ENCODE measurements at places on chromosomes 6 and 20.

- no peak for DNase-seq
Measured at GRCh38 chr6:159989492-159990480, 20.9 kb downstream of the IGF2R start.

DNA sequence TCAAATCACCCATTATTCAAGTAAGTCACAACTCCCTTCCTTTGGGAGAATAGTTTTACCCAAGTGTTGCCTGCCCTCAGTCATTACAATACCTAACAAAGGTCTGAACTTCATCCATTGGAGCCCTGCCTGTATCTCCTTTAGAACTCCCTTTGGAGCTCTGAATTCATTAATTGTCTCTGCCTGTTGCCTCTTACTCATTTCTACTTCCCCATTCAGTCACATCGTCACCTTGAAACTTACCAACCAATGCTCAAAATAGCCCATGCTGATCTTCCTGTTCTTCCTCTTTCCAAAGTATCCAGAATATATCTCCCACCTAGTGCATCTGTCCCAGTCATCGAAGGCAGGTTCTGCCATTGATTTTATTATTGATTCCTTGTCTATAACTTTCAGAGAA lies 120.7 kb upstream of the ADGRF1 start:
- no peak for DNase-seq

- no peak for DNase-seq
Measured at GRCh38 chr6:32462609-32463008, 22.9 kb downstream of the HLA-DRA start.

- no peak for DNase-seq
Measured at GRCh38 chr6:46422619-46423018, 68.6 kb downstream of the RCAN2 start.

- no peak for DNase-seq
Measured at GRCh38 chr20:13402171-13402760, 181.2 kb downstream of the ISM1 start.

Data from lung (tissue), 17 donors.